Midbrain (tissue), 1 donor: ENCODE measurements at places on chromosomes 5 and 9.

GRCh38 chr9:83537331-83538171 lies 650 bp downstream of the FRMD3 start:
- no peak for DNase-seq

GRCh38 chr5:124752854-124753720 lies 6.6 kb upstream of the ZNF608 start:
- DNase-seq = no peak

DNA sequence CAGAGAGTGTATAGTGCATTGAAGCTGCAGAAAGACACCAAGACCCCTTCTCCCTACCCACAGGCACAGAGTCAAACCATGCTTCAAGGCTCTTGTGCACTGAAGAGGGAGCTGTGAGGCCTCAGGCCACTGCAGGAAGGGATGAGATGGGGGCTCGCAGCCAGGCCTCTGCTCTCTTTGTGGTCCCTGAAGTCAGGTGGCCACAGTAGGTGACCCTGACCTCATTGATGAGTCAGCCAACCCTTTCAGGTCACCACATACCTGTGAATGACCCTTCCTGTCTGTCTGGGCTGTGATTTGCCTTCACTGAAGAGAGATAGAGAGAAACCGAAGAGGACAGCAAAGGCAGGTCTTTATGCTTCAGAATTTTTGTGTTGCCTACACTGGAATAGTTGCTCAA lies 372.1 kb downstream of the ACTL7B start:
- no peak for DNase-seq

DNA sequence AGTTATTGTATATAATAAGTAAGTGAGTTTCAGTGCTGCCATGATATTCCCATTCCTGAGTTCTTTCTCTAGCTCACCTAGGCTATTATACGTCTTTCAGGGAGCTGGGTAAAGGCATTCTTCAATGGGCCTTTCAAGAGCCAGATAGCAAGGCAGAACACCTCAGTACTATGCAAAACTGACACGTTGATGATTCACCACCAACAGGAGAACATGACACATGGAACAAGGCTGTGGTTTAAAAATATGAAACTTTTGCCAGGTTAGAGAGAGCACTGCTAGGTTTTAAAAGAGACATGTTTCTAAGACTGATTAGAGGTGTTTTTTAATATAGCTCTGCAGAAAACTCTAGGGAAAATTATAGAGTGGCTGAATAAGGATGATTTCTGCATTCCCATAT lies 95.9 kb downstream of the UGCG start:
- DNase-seq = no peak

DNA sequence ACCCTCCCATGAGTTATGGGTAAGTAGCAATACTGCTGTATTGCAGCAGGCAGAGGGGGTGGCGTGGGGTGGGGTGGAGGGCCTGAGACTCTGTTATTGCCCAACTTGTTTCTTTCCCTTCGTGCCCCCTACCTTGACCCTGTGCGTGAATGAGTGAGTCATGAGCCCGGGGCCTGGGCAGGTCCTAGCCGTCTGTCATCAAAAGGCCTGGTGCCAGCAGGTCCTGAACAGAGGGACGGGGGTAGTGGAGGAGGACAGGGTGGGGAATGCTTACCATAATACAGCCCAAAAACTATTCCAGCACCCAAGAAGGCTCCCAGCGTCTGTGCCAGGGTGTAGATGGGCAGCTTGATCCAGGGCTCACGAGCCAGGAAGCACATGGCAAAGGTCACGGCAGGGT lies 4.3 kb downstream of the AQP3 start:
- no peak for DNase-seq

DNA sequence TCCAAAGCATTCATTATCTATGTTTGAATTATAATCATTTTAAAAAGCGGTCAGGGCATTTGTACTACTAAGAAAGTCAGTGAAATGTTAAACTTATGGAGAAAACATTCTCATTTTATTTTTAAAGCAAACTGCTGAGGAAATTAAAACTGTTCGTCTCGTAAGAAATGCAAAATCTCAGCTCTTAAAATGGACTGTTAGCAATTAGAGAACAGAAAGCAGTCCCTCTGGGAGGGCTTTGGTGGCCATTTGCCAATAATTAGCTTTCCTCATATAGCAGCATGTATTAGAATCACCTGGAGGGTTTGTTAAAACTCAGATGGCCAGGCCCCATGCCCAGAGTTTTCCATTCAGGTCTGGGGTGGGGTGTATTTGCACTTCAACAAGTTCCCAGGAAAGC lies 120.7 kb upstream of the RASEF start:
- no peak for DNase-seq

DNA sequence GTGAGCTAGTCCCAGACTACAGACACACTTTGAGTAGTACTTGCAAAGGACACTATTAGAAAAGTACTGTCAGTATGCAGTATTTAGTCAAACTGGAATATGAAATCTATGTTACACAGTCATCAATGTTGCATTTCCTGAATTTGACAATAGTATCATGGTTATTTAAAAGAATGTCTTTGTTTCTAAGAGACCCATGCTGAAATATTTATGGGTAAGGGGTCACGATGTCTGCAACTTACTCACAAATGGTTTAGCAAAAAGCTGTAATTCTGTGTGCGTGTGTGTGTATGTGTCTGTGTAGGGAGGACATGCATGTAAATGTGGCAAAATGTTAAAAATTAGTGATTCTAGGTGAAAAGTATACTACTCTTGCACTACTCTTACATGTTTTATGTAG lies 105.6 kb downstream of the GOLPH3 start:
- DNase-seq = no peak

GRCh38 chr9:70298245-70298771 lies 39.5 kb downstream of the SMC5 start:
- DNase-seq = no peak

GRCh38 chr9:125746774-125747052 lies 460 bp upstream of the PBX3 start:
- DNase-seq = no peak

GRCh38 chr9:101751895-101752294 lies 13.4 kb upstream of the GRIN3A start:
- DNase-seq = no peak

GRCh38 chr9:91085517-91086291 lies 276.0 kb downstream of the AUH start:
- no peak for DNase-seq

DNA sequence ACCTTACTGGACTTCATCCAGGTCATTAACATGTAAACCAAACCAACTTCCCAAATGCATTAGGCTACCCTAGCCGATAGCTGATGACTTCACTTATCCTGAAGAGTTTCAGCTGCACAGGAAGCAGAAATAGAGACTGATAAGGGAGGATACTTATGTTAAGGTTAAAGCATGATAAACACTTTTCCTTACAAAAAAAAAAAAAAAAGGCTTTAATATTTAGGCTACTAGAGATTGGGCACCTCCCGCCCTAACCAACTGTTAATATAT lies 1.6 kb upstream of the MEF2C start:
- DNase-seq = no peak

- no peak for DNase-seq
These were observed 4.3 kb upstream of the RMND5B start for GRCh38 chr5:178126556-178126955.

GRCh38 chr9:92308893-92309292 lies 15.4 kb upstream of the IARS1 start:
- DNase-seq = no peak

DNA sequence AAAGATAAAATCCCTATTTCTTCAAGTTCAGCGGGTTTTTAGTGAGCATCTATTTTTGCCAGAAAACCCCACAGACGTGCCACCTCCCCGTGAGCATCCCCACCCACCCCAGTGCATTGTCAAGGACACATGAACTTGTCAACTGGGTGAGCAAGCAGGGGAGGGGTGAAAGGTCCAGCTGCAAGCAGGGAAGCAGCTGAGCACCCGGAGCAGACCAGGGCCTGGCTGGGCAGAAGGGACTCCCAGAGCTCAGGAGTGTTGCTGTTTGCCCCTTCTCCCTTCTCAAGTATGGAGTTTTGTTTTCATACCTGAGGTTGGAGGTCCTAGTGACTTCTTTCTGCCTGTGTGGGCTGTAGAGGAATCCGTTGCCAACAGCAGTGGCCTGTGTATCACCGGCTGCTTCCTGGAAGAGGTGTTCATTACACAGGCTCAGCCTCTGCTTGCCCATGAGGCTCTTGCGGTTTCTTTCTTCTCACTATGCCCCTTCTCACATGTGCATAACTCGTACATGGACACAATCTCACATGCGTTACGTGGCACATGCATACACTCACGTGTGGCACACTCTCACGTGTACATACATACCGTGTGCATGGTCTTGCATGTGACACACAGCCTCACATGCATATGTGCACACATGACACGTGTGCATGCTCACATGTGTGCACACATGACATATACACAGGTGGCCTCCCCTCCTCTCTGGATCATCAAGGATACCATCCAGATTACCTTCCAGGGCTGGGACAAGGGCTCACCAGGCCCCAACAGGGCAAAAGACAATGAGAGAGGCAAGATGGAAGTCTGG lies 126.7 kb downstream of the MVB12B start:
- no peak for DNase-seq

DNA sequence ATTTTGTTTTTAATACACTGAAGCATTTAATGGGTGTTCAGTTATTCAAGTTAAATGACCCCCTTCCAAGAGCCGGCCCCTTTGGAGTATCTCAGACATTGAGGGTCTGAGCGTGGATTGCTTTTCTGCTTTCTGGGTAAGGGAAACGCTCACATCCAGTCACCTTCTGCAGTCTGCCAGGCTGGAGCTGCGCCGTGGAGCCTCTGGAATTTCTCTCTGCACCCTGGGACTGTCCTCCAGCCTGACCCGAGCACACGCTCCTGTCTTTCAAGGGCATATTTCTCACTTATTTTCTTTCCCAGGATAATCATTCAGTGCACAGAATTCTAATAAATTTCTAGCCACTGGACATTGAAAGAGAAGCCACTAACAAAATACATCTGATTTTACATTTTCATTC lies 13.4 kb downstream of the FAM240B start:
- no peak for DNase-seq

- no peak for DNase-seq
These were observed 103.2 kb downstream of the MSX2 start for GRCh38 chr5:174827558-174827957.

DNA sequence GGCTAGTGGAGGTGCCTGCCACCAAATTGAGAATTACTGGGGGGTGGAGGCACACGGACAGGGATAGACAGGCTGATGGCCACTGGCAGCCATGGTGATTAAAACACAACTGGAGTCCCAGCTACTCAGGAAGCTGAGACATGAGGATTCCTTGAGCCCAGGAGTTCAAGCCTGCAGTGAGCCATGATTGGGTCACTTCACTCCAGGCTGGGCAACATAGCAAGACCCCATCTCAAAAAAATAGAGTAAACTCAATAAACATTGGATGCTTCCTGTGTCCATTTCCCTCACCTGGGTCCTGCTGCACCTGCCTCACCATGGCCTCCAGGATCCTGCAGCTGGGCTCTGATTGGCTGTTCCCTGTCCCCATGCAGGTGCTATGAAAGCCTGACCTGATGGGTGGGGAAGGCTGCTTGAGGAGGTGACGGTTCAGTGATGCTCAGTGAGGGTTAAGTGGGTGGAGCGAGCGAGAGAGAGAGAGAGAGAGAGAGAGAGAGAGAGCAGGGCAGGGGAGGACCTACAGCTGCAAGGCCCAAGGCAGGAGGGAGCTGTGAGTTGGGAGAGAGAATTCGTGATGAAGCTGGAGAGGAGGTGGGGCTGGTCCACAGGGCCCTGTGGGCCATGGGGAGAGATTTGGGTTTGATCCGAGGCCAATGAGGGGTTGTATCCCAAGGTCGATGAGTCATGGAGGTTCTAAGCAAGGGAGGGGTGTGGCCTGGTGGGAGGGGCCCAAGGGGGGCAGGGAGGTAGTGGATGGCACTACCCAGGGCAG lies 36.7 kb upstream of the FUBP3 start:
- DNase-seq = no peak

- no peak for DNase-seq
These were observed 76.7 kb downstream of the TRIM32 start for GRCh38 chr9:116763770-116764169.

DNA sequence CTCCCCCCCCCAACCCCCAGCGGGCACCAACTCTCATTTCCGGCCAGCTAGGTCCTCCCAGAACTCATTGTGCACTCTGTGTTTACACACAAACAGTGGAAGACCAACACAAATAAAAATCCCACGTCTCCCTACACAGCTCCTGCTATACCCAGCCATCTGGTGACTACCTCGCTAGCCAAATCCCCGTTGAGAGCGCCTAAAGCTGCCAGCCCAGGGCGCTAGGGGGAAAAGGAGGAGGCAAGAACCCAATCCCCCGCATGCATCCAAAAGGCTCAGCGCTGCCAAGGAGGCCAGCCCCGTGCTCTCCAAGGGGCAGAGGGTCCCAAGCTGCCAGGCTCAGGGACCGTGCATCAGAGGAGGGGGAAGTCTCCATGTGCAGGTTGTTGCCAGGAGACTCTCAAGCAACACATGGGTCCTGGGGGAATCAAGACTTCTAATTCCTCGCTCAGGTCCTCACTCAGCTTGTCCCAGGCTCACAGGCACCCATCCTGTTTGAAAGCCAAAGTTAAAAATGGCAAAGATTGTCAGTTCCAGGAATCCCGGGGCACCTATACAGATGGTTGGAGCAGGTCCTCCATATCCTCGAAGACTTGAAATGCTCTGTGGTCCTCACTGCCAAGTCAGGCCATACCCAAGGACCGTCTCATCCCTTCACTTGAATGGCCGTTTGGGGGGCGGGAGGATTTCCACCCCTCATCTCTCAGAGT lies 2.7 kb downstream of the ASTN2 start:
- DNase-seq = peak; percentile 12

GRCh38 chr9:136650648-136651047 lies 12.1 kb upstream of the EGFL7 start:
- no peak for DNase-seq

DNA sequence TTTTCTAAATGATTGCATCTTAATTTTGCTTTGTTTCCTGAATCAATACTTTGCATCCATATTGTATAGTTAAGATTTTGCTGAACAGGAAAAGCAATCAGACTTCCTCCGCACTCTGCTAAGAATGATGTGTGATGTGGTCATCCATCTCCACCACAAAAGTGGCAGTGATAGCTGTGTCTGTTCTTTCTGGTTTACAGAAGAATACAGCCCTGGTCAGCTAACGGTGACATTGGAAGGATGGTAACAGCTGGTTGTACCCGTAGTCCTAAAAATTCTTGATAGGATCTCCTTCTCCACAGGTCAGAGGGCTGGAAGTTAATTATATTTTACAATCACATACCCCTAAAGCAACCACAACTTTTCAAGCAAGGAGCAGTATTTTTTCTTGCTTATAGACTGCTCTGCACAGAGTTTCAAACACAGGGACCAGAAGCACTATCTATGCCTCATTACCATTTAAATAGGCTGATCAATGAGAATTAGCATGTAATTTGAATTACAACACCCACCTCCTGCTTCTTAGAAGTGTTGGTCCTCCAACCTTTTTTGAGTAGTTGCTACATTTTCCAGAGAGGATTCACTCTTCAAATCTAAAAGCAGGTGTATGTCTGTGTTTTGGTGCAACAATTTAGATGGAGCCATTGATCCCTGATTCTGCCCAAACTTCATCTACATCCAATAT lies 1191.9 kb upstream of the NUDT12 start:
- no peak for DNase-seq
